CD4-positive, alpha-beta T cell treated with Interleukin-2 at 100 ng/mL for 4 hours (primary cell): ENCODE measurements at places on chromosomes 6 and 20.

GRCh38 chr6:125746731-125747588, 2.5 kb upstream of the HEY2 start:
- peak; percentile 66 for DNase-seq

DNA sequence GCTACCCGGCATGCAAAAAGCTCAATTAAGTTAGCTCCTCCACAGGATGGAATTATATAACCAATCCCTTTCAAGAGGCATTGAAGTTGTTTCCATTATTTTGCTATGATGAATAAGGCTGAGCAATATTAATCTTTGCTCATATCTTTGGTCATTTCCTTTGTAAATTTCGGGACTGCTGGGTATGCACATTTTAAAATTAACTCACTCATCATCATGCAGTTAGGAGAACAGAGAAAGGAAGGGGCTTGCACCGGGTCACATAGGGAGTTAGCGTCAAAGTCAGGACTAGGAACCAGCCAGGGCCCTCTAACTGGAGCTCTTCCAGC, 430 bp upstream of the FAM110A start:
- no peak for DNase-seq

DNA sequence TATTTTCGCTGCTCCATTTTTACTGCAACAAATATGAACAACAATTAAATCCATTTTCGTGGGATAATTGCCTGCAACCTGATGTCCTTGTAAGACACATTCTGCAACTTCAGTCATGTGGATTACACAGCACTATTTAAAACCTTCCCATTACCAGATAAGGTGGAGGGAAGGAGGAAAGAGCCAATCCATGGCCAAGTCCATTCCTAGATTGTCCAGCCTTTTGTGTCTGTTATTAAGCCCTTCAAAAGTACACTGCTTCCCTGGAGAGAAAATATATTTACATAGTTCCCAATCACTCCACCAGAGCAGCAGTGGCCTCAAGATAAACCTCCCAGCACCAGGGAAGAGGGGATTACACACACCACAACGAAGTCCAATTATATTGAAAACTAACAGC, 347.9 kb downstream of the CDH26 start:
- no peak for DNase-seq

GRCh38 chr20:31573555-31574321, 31.4 kb upstream of the ID1 start:
- no peak for DNase-seq

DNA sequence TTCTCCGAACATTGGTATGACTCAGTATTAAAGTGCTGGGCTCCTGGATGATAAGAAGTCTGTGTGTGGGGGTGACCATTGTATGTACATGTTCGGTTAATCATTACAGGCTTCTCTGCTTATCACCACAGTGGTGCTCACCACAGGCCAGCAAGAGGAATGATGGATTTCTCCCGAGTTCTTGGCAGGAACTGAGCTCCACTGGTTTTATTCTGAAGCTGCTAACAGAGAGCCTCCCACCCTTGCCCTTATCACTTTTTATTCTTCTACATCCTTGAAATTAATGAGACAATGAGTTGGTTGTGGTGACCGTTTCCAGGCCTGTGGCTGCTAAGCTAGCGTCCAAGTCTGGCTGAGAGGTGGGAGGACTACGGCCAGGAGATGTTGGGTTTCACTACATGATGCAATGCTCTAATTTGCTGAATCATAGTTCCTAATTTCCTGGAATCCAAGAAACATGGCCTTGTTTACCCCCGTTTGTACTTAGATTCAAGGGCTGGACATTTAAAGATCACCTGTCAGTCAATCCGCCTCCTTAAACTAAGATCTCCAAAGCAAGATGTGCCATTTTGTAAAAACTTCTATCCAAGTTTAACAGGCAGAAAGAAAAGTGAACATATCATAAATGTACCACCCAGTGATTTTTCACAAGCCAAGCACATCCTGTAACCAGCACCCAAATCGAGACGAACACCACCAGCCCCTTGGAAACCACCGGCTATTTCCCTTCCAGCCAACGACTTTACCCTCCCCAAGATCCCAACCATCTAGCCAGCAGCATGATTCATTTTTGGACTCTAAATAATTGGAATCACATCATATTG, 172.5 kb downstream of the FOXA2 start:
- no peak for DNase-seq

GRCh38 chr20:63309261-63310071, 16.5 kb downstream of the COL20A1 start:
- DNase-seq = peak; percentile 11

DNA sequence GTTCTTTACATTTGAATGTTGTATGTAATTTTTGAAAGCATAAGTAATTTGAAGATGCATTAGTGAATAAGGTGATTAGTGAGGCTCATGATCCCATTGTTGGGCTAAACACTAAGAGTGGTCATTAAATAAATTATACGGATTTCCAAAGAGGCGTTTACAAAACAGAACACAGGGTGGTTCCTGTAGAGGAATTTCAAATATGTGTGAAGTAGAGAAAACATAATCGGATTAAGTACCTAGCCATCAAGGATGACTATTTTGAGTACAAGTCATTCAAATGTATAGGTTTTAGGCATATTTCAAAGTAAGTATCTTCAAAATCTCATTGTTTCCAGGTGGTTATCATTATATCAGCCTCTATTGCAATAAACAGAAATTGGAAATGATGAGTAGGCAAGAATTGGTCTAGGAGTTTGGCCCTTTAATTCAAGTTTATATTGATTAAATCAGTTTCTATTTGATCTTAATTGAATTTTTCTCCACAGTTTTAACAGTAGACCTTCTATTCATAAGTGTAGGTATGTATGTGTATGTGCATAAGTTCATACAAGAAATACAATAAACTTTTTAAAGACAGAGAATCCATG, 94.8 kb downstream of the MYLK4 start:
- no peak for DNase-seq

- peak; percentile 61 for DNase-seq
Observed at GRCh38 chr20:43942667-43943285, 28.1 kb downstream of the TOX2 start.

DNA sequence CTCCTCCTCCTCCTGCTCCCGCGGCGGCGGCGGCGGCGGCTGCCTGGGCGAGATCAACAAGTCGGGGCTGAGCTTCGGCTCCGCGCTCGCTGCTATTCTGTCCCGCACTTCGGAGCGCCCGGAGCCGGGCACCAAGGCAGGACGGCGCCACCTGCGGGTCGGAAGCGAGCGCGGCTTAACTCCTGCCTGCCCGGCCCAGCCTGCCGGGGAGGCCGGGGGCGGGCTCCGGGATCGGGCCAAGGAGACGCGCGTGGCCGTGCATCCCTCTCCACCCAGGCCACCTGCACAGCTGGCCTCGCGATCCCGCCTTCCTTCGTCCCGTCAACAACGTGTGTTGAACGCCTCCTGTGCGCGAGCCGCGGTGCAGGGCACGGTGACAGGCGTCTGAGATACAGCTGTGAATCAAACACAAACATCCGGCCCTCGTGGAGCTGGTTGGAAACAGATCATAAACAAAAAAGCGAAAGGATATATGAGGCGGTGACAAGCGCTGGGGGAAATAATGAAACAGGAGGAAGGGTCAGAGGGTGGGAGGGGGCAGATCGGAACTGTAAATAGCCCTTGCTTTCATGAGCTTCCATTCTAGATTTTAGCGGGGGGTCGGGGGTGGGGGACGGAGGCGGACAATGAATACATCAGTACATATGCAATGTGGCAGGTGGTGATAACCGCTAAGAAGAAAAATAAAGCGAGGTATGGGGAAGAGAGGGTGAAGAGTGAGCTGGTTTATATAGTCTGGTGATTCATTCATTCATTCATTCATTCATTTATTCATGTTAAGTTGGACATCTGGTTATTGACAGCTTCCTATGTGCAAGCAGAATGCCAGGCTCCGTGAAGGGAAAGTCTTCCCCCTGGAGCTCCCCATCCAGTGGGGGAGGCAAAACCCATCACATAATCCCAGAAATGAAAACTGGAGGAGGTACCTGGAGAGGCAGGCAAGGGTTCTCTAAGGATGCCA, 2.0 kb upstream of the KCNB1 start:
- DNase-seq = peak; percentile 32

DNA sequence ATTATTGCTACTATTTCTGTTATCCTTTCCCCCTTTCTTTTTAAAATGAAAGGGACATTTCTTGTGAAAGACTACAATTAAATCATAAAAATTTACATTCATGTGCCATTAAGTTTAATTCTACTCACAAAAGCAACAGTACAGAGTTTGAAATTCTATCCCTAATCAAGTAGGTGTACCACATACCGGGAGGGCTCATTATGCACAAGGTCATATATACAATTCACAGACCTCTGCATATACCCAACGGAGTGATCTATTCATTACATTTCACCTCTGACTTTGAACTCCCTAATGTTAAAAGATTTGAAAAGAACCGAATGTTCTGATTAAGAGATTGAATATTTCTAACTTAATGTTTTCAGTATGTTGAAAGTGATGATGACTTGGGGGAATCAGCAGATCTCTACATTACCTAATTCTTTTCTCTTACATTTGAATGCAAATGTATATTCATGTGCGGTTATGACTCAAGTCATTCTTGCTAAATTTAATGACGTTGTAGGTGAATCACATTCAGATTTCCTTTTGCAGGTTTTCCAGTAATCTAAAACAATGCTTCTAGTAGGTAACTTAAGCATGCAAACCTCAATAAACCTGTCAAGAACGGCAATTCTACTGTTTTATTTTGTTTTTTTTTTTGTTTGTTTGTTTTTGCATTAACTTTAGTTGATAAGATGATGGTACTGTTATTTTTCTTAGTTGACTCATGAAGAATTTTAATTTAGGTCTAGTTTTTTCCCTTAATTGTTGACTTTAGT, 7.3 kb downstream of the EYA4 start:
- DNase-seq = no peak

DNA sequence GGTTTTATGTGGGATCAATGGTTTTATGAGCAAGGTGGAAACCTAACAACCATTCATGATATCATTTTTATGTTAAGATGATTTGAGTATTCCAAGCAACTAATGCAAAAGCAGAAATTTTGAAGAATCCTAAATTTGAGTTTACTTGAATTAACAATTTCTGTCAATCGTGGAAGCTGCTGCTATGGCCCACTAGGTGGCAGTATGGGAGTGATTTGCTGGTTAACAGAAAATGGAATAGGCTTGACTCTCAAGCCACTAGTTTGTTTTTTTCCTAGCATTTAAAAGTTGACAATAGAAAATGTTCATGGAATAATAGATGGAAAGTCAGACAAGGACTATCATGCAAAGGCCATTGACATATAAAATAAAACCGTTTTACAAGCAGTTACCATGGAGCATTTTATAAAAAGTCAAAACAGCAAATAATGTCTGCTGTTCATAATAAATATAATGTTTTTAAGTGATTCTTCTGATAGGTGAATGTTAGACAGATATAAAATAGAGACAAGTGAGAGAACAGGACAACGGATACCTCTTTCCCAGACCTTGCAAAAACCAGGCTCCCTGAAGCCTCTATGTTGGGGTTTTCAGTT, 43.0 kb upstream of the TMEM200A start:
- DNase-seq = peak; percentile 74

GRCh38 chr20:24135781-24136180, 147.2 kb upstream of the GGTLC1 start:
- peak; percentile 15 for DNase-seq

DNA sequence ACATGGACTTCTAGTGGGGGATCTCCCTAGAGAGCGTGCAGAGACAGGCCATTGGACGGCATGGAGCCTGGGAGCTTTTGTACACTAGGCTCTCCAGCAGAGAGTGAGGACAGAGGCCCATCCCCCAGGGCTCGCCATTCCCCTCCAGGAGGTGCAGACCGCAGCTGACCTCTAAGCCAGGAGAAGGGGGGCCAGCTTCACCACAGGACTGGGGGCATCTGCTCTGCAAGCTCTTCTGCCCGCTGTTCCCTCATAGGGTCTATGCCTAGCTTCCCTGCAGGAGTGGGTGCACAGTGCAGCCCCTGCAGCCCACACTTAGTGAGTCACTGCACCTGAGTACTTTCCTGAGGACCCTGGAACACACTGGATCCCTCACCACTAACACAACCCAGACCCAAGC, 94.4 kb downstream of the FHL5 start:
- DNase-seq = no peak

DNA sequence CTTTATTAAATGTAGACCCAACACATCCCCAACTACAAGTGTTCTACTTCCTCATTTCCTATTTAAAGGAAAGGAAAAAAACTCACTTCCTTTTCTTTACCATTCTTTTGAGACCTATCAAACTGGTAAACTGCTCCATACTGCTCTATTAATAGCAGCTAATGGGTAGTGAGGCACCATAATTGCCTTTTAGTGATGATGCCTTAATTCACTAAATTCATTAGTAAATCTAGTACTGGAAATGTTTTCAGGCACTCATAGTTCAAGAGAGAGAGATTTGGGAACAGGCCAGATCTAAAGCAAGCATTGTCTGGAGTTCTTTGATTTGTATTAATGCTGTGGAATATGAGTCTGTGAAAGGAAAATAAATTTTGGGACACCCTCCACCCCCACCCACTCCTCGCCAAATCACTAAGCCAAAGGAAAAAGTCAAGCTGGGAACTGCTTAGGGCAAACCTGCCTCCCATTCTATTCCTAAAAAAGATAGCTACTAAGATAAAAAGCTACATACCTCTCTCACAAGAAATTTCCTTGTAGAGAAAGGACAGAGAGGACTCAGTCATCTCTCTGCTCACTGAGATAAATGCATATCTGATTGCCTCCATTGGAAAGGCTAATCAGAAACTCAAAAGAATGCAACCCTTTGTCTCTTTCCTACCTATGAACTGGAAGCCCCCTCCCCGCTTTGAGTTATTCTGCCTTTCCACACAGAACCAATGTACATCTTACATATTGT, 13.6 kb upstream of the IBTK start:
- DNase-seq = no peak

GRCh38 chr20:59165396-59165795, 1.8 kb downstream of the ZNF831 start:
- DNase-seq = no peak

- no peak for DNase-seq
Observed at GRCh38 chr6:43803055-43803782, 33.2 kb downstream of the VEGFA start.

DNA sequence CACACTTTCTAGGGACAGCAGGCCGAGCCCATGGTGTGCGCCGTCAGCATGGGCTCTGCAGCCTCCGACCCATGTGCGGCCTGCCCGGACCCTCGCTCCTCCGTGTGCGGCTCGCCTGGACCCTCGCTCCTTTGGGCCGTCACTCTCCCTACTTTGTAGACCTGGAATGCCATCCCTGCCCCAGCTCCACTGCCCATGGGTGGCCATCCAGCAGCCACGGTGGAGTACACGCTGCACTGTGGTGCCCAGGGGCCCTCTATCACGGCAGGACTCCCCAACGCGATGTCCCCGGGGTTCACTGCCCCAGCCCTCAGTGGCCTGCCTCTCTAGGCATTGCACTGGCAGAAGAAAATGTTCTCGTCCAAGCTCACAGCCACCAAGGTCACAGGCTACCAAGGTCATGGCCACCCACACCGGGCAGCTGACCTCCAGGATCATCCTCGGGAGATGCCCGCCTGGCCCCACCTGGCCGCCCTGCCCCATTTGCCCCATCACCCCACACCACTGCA, 24.1 kb upstream of the MRGBP start:
- DNase-seq = no peak
